ENCODE measurements at places on chromosomes 5 and 9.

GRCh38 chr5:36569491-36569890 is 36.9 kb upstream of the SLC1A3 start:
- DNase-seq = no peak

- DNase-seq = no peak
Measured at GRCh38 chr5:74257060-74257527, 383.4 kb downstream of the ENC1 start.

DNA sequence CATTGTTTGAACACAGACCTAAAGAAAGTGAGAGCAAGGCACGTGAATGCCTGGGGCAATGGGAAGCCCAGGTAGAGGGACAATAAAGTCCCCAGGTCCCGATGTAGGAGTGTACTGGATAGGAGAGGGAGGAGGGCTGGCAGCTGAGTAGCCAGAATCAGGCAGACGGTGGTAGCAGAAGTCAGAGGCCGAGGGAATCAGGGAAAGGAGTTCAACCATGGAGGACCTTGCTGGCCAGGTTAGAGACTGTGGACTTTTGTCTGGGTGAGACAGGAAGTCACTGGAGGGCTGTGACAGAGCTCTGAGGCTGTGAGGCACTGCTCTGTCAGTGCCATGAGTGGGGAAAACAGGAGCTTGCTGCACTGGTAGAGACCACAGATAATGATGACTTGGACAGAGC is 248.2 kb downstream of the EFNA5 start:
- no peak for DNase-seq

DNA sequence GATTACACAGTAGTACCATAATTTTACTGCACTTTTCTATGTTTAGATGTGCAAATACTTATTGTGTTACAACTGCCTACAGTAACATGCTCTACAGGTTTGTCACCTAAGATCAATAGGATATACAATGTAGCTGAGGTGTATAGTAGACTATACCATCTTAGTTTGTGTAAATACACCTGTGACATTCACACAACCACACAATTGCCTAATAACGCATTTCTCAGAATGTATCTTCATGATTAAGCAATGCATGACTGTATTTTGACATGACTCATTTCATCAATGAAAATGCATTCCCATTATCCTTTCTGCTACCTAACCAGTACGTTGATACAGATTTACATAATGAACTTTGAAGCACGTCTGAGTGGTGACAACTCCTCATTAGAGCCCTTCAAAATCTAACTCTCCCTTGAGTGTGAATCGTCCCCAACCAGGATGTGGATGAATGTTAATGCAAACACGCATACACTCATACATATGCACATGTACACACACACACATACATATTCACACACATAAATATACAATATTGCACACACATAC is 28.4 kb downstream of the GZMK start:
- DNase-seq = no peak

GRCh38 chr9:24817756-24818155 is 272.1 kb upstream of the IZUMO3 start:
- DNase-seq = no peak

DNA sequence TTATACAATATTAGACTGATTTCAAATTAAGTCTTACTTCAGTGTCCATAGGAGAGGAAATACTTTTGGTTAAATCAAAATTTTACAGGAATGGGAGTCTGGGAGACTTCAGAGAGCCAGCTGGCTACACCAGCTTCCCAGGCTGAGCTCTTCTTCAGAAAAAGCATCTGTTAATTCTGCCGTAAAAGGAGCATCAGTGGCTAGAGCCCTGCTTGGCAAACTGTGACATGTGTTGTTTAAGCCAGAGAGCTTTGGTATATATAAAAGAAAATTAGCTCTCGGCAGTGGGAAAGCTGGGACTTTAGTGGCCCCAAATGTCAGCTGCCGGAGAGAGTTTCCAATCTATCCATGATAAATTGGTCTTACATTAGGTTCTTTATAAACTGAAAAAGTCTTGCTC is 378.8 kb upstream of the TUSC1 start:
- DNase-seq = no peak

DNA sequence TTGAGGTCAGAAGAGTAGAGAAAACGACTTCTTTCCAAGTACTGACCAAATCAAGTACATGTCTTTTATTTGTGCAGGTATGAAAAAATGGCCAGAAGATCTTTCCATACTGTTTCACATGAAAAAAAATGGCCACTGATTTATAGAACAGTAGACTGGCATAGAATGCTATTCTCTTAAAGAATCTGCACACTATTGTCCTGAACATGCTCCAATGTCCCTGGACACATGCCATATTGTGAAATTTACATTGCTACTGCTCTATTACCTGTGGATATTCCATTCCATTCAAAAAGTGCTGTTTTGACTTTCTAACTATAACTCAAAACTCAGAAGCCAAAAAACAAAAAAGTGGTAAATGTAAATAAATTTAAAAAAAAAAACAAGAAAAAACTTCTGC is 60.6 kb downstream of the FBXL17 start:
- DNase-seq = no peak

- DNase-seq = peak; percentile 28
Measured at GRCh38 chr9:130240410-130241197, 25.0 kb upstream of the HMCN2 start.

DNA sequence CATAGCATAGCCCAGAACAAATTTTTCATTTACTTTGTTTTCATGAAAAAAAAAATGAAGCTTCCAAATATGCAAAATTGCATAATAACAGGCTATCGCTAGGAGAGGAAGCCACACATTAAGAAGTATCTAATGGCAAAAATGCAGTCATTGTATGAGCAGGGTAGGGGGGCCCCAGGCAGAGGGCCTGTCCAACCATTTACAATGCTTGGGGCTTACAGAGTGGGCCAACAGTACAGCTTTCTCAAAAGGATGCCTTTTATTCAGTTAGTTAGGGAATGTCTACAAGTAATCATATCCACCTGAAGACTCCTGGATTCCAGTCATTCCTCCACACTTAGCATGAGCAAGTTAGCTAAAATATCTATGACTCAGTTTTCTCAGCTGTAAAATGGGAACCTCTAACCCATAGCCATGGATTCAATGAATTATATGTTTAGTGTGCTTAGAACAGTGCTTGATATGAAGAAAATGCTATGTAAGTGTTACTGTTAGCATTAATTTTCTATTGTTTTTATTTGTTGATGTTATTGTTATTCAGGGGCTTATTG is 117.7 kb downstream of the GAS1 start:
- DNase-seq = no peak

DNA sequence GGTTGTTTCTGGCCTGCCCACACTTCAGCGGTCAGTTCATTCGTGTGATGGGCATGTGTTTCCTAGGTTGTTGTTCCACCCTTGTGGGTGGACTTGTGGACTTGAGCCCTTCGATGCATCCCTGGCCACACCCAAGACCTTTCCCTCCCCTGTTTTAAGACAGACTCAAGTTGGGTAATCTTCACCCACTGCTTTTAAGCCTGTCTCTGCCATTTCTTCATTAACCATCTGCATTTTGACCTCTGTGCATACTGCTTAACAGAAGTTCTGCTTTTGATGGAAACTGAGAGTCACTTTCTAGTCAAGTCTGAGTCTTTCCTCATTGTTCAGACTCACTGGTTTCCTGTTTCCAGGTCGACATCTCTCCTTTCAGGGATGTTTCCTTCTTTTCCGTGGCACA is 233.7 kb downstream of the ARHGEF28 start:
- no peak for DNase-seq

- DNase-seq = no peak
Measured at GRCh38 chr9:87853876-87854579, 28.6 kb upstream of the SPATA31E1 start.

- no peak for DNase-seq
Measured at GRCh38 chr5:100456615-100457014, 78.6 kb upstream of the FAM174A start.

- no peak for DNase-seq
Measured at GRCh38 chr9:69180670-69181069, 6.6 kb downstream of the TJP2 start.

DNA sequence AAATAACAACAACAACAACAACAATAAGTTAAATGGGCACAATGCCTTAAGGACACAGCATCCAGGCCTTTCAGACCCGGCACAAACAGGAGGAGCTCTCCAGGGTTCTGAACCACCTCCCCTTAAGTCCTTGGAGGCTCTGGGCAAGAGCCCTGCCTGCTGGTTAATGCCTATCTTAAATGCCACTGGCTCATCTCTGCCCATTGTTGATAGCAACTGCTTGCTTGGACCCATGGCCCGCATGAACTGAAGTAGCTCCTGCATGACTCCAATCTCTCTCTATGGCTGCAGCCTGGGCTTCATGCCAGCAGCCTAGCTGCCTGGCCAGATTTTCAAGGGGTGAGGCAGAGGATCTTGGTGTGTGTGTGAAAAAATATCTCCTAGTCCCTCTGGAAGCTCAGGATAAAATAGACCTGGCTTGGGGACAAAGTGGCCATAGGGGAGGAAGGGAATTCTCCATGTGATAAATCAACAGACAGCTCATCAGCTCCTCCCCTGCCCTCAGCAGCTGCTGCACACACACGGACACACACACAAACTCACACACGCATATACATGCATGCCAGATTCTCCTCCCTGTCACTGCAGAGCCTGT is 27.4 kb downstream of the FAM219A start:
- DNase-seq = no peak
